ENCODE measurements at places on chromosomes 16 and 17.
A peak's percentile ranks its signal among the peaks of the same experiment; 100 is the strongest.

DNA sequence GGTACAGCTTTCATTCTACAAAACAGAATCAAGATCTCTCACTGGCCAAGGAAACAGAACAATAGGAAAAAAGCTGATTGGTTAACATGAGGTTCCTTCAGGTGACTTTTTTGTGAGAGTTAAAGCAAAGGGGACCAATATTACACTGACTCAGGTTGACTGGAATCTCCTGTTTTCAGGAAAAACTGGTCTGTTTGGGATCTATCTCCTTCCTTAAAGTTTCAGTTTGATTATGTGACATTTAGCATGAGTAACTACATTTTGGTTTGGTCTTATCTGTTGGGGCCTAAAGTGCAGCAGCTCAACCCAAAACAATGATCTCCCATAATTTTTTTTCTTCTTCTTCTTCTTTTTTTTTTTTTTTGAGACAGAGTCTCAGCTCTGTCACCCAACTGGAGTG is 9.7 kb downstream of the NUPR1 start:
- DNase-seq = no peak

GRCh38 chr16:84144209-84144858 is 643 bp downstream of the HSDL1 start:
- no peak for DNase-seq

- no peak for DNase-seq
Measured at GRCh38 chr16:15482068-15482747, 47.8 kb downstream of the BMERB1 start.

DNA sequence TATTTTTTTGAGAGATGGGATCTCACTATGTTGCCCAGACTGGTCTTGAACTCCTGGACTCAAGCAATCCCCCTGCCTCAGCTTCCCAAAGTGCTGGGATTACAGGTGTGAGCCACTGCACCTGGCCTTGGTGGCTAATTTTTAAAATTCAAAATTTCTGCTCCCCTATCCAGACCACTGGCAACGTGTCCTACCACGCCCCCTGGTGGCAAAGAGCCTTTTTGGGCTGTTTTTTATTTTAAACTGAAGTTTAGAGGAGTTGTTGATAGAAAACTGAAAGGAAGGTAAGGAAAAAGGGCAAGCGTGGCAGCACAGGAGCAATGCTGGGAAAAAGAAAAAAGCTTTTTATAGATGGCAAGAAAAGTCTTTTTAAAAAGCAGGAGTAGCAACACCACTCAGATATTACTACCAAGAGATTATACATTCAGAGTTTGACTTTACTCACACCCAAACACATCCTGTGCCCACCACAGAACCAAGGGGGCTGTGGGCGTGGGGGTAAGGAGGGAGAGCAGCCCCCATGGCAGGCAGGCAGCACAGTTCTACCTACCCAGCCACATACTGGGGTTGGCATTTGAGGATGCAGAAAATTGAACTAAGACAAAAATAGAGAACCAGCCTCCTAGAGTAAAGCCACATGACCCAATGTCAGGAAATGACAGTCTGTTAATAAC is 4.2 kb upstream of the MXRA7 start:
- peak; percentile 38 for DNase-seq

GRCh38 chr16:75494661-75495075 is 573 bp downstream of the CHST6 start:
- no peak for DNase-seq

DNA sequence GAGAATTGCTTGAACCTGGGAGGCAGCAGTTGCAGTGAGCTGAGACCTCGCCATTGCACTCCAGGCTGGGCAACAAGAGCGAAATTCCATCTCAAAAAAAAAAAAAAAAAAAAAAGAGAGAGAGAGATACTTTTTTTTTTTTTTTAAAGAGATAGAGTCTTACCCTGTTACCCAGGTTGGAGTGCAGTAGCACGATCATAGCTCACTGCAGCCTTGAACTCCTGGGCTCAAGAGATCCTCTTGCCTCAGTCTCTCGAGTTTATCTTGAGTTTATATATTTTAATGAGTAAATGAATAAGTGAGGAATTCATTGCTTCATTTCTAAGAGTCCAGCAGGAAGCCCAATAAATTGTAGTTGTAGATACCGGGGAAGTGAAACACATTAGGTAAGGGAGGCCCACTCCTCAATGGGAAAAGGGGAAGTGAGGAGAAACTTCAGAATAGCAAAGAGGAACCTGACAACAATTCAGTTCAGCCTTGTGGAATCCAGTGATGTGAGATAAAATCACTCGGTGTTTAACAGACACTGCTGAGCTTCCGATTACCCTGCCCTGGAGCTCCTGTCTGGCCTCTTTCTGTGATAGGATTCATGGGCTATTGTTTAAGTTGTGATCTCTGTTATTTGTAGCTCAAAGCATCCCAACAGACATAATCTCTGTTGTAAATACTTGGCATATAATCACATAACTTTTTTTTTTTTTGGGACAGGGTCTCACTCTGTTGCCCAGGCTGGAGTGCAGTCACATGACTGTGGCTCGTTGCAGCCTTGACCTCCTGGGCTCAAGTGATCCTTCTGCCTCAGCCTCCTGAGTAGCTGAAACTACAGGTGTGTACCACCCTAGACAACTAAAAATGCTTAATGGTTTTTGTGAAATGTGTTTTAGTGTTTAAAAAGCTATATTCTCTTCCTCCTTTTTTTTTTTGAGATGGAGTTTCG is 15.8 kb upstream of the ITGAM start:
- no peak for DNase-seq

GRCh38 chr17:74737299-74738050 is 419 bp downstream of the RAB37 start:
- DNase-seq = no peak

DNA sequence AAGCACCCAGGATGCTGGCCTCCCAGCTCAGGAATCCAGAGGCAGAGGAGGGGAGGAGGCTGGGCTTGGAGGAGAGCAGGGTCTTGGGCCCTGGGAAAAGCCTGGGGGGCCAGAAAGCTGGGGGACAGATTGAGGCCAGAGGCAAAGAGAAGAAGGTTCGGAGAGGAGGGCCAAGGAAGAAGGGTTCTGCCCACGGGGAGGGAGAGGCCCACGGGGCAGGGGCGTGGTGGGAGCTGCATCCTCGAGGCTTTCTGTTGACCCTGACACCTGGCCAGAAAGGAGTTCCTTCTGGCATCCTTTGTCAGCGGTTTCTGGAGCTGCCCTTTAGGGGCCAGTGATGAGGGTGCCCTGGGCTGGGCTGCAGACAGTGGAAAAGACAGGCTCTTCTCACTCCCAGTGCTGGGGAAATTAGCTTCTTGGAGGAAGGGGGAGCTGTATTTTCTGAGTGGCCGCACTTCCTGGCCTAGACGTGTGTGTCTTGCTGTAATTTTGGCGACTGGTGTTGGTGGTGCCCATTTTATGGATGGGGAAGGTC is 308.7 kb downstream of the SEC14L1 start:
- no peak for DNase-seq

DNA sequence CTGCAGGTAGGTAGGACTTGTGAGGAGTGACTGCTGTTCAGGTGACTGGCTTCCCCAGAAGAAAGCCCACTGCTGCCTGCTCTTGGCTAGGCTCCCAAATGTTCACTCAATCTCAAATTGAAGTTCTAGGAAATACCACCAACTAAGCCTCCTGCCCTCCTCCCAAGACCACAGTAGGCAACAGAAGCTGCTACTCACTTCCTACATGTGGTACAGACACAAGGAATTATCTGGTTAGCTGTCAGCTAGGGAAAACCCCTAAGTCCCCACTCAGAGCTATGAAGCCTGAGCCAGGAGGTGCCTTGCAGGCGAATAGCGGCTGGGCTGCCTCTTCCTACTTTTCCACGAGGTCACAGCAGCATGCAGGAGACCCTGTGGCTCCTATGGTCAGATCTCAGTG is 4.9 kb downstream of the FBXO39 start:
- no peak for DNase-seq

DNA sequence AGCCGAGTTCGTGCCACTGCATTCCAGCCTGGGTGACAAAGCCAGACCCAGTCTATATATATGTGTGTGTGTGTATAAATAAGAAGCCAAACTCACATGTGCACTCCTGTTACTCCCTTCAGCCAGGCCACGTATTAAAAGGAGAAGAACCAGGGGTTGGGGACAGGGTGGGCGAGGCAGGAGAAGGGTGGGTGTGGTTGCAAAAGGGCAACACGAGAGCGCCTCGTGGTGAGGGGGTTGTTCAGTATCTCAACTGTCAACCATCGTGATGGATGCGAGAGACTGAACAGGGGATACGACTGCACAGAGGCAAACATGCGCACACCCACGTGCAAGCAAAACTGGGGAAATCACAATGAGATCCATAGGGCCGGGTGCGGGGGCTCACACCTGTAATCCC is 54.9 kb downstream of the ABCC6 start:
- no peak for DNase-seq

DNA sequence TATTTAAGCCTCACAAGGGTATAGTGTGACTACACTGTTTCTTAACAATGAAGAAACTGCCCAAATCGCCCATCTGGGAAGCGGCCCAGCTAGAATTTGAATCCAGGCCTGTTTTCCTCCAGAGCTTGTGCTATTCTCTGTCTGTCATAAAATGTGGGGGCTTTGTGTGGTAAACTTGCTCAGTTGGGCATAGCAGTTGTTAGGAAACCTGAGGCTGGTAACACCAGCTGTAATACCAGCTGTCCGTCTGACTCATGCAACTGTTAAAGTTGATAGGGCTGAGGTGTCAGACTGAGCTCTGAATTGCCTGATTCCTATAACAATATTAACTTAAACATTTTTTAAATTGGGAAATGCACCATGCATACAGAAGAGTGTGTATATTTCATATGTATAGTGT is 9.3 kb downstream of the NOD2 start:
- no peak for DNase-seq

DNA sequence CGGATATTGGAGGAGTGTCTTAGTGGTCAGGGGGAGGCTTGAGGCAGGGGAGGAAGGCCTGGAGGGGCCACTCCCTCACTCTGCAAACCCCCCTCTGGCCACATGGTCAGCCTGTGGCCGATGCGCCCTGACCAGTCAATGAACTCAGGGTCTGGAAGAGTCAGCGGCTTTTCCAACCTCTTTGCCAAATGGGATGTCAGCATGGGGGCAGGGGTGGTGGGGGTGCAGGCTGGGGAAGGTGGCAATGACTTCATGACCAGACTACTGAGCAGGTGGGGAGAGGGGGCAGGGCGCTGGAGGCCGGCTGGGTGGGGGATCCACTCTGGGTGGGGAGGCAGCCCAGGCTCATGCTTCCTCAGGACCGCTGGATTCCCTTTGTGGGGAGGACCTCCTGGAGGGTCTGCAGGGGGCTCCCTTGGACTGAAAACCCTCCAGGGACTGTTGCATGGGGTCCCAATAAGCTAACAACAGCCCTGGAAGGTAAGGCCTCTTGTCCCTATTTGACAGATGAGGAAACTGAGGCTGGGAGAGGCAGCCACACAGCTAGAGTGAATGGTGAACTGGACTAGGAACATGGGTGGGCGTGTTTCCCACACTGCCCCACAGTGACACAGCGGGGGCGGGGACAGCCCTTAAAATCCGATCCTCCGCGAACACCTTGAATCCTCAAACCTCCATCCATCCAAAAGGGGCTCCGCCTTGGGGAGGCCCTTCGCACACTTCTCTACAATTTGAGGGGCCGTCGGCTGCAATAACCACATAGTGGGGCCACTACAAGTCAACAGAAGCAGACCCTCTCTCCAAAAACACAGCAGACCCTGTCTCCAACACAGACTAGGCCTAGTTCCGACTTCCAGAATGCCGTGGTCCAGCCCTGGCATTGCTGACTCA is 81.0 kb upstream of the TOB1 start:
- no peak for DNase-seq

GRCh38 chr17:888998-889441 is 90.6 kb downstream of the NXN start:
- no peak for DNase-seq

DNA sequence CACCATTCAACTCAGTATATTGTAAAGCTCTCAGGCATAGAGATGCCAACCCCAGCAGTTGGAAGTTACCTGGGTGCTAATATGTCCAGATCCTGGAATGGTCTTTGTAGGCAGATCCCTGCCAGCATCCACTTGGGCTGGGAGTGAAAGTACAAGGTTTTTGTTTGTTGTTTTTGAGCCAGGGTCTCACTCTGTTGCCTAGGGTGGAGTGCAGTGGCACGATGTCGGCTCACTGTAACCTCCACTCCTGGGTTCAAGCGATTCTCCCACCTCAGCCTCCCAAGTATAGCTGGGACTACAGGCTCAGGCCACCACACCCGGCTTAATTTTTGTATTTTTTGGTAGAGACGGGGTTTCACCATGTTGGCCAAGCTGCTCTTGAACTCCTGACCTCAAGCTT is 177.6 kb downstream of the IRF8 start:
- no peak for DNase-seq

DNA sequence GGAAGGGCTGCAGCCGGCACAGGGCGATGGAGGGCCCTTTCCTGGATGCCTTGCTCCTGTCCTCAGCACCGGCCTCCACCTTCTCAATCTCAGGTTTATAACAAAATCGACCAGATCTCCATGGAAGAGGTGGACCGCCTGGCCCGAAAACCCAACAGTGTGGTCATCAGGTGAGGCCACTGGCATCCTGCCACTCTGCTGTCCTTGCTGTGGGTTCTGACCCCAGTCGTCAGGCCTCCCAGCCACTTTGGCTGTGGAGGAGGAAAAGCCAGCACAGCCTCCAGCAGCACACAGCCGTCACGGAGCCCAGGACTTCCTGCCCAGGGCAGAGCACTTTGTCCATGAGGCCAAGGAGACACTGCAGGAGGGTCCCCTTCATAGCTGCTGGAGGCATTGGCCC is 6.7 kb upstream of the MYO15A start:
- no peak for DNase-seq

DNA sequence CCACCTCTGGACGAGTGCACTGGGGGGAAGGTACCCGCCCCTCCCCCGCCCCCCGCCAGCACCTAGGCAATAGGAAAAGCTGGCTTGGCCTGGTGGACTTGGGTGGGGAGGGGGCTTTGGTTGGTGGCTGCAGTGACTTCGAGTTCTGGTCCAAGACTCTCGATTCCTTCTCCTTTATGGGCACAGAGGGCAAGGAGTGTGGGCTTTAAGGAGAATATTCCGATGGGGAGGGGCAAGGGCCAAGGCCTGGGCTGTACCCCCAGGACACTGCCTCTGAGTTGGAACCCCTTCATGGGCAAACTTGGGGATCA is 409 bp downstream of the ACSF2 start:
- DNase-seq = no peak

DNA sequence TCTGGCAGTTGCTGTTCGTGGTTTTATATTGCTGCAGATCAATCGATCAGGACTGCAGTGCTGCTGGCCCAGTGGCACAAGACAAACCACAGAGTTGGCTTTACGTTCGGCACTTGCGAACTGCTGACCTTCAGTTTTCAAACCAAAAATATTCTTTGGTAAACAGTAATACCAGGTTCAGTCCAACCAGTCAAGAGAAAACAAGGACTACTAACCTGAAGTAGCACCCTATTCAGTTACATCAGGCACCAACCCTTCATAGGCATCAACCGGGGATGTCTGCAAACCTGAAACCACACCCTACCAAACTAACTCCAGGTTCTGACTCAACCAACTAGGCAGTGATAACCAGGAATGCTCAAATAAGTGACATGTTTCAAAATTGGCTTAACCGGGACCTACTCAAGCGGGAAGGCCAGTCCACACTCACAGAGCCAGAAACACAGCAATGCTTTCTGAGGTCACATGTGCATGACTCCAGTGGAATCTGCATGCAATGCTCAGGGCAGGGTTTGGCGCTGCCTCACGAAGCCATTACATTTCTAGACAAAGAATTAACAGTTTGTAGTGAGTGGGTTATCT is 91.1 kb downstream of the SMG6 start:
- no peak for DNase-seq
